ENCODE measurements at places on chromosomes 13 and 19.
A peak's percentile ranks its signal among the peaks of the same experiment; 100 is the strongest.

DNA sequence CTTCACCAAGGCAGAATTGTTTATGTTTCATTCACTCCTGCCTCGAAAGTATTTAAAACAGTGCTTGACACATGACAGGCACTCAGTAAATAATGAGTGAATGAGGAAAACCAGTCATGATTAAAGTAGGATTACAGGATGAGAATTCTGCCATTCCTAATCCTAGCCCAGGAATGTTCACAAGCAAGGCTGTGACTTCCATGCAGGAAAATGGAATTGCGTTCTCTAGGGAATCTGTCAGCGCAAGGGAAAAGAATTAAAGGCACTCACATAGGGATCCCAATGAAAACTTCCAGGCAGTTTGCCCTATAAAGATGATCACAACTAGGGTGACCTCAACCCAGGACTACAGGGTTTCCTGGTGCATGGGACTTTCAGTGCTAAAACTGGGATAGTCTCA lies 143.4 kb downstream of the CYSLTR2 start:
- no peak for DNase-seq

GRCh38 chr13:111292710-111293485 lies 27.5 kb upstream of the TEX29 start:
- DNase-seq, result no peak

GRCh38 chr19:49916839-49917733 lies 11.9 kb upstream of the ATF5 start:
- no peak for DNase-seq

DNA sequence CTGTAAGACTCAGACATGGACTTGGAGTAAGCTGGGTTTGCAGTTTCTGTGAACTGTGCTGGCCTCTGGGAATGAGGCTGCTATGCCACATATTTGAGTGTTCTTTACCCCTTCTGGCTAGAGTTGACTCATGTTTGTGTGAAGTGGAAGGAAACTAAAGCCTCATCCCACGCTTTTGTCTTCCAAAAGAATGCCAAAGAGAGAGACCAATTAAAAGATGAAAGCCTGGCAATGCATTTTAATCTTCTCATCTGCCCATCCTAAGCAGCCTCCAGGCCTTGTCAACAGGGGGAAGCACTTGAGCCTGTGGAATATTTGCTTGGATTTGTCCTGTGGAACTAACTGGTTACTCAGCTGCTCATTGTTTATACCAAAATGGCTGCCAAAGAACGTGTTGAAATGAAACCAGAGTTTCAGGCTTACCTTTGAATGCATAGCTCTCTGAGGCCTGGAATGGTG lies 49.1 kb downstream of the LMO7 start:
- no peak for DNase-seq

GRCh38 chr19:17322854-17323253 lies 11.8 kb downstream of the ANO8 start:
- no peak for DNase-seq

DNA sequence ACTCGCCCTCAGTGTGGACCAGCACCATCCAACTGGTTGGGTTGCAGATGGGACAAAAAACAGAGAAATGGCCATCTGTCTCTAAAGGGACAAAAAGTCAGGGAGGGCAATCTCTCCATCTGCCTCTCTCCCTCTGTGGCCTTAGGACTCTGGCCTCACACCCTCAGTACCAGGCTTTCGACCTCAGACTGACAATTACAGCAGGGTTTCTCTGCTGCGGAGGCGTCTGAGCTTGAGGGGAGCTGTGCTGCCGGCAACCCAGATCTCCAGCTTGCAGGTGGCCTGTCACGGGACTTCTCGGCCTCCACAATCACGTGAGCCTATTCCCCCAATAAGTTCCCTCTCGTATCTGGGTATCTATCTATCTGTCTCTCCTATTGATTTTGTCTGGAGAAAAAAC lies 27.7 kb downstream of the MLLT1 start:
- DNase-seq, result no peak

DNA sequence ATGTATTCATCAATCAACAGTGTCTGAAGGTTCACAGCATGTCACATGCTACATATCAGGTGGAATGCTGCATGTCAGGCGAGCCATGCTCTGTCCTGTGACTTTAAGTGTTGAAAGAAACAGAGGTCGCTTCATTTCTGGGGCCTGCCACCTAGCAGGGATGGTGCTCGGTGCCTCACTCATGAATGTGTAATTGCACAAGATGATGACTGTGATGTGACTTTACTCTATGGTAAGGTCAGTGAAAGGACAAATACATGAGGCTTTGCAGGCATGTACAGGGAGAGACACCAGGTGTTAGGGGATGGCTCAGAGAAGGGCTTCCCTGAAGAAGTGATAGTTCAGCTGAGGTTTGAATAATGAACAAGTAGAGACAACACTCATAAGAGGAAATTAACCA lies 66.7 kb downstream of the FRY start:
- DNase-seq, result no peak

DNA sequence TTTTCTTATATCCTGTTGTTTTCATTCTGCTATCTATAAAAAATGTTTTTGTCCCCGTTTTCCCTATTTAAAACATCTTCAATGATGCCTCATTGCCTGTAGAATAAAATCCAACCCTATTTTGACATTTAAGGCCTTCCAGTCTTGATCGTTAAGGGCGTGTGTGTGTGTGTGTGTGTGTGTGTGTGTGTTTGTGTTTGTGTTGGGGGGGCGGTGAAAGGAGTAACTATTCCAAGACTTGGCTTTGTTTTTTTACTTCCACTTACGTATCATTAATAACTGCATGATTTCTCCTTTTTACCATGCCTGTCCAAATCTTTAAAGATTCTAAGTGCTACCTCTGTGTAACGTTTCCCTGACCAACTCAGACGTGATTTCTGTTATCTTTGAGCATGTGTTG lies 784 bp downstream of the PIBF1 start:
- DNase-seq, result no peak

- no peak for DNase-seq
Measured at GRCh38 chr13:114045113-114045735, 71.3 kb upstream of the C13orf46 start.

DNA sequence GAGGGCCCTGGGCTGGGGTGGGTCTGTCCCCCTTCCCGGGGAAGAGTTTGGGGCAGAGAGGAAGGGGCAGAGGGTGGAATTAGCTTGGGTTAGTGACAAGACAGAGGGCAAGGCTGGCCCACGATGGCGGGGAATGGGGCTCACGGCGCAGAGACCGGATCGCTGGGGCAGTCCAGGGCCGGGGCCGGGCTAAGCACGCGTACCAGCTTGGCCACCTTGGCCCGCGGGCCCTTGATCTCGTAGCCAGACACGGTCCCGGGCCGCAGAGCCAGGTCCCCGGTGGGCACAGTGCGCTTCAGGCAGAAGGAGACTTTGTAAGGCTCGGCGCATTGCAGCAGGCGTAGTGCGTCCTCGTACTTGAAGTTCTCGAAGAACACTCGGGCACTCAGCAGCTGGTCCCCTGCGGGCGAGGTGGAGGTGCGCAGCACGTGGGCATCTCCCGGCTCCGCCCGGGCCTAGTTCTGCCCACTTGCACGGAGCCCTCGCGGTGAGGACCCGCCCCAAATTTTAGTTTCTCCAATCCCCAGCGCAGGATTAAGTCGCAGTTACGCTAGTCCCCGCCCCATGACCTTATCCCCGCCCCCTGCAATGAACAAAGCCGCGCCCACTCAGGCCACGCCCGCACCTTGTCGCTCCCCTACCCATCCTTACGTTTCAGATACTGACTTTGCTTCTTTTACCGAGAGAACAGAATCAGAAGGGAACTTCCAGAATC lies 8.6 kb upstream of the HIPK4 start:
- peak; percentile 40 for DNase-seq

- DNase-seq, result no peak
Measured at GRCh38 chr19:4473763-4474513, 1.8 kb downstream of the HDGFL2 start.

DNA sequence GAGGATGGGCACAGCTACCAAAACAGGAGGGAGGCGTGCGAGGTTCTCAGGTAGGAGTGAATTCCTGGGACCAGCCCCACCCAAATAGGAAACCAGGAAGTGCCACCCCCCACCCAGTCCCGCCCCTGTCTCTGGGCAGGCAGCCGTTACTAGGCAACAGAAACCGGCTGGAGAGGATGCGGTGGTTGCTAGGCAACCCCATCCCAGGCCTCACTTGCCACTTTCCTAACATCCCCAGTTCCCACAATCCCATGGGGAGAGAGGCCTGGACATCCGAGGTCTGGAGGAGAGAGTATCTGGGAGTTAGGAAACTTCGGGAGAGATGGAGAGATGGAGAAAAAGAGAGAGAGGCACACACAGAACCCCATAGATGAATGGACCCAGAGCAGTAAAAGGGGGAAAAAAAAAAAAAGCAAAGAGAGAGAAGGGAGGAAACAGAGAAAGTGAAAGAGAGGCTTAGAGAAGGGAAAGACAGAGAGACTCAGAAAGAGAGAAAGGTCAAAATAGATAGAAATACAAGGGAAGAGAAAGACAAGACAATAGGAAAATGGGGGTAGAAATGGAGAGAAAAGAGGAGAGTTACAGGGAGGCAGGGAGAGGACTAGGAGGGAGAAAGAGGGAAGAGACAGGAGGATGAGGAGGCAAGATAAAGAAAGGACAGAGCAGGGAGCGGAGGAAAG lies 3.8 kb downstream of the GRIK5 start:
- DNase-seq, result no peak

DNA sequence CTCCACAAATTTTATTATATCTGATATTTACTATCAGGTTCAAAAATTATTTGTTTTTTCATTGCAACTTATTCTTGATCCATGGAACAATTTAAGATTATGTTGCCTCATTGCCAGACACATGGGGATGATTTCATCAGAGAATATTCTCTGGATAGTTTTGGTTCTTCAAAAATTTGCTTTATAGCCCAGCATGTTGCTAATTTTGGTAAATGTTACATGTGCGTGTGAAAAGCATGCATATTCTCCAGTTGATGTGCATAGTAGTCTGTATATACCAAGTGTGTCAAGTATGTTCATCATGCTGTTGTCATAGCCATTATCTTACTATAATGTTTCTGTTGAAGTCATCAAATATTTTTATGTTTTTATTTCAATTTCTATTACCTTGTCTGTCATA lies 122.3 kb downstream of the RFC3 start:
- no peak for DNase-seq

- DNase-seq, result no peak
Measured at GRCh38 chr19:5002143-5002542, 33.2 kb downstream of the KDM4B start.

- no peak for DNase-seq
Measured at GRCh38 chr13:20609145-20609544, 42.2 kb downstream of the IFT88 start.

DNA sequence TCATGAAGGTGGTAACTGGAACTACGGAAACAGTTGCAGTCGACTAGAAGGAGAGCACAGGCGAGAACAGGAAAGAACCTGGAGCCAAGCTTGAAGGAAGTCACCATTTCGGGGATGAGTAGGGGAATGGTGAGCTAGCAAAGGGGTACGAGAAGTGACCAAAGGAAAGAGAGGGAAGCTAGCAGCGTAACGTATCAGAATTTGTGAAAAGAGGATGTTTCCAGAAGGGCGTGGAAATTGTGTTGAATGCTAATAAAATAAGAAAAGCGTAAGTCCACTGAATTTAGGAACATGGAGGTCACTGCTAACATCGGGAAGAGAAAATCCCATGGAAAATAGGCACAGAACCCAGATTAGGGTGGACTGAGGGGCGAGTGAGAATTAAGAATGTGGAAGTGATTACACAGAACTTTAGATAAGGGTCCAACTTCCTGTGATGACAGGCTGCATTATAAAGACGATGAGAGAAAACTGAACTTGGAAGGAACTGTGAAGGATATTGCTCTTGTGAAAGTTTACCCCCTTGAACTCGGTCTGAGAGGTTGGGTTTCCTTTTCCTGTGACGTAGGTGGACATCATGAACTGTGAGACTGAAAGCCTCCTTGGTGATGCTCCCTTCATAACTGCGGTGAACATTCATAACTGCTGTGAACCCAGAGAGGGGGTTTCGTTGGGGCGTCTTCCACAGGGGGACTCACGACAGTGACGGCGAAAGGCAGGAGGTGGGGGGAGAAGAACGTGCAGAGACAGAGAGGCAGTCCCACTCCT lies 2.0 kb upstream of the FFAR2 start:
- no peak for DNase-seq

- no peak for DNase-seq
Measured at GRCh38 chr19:29478578-29479565, 46.9 kb upstream of the VSTM2B start.

DNA sequence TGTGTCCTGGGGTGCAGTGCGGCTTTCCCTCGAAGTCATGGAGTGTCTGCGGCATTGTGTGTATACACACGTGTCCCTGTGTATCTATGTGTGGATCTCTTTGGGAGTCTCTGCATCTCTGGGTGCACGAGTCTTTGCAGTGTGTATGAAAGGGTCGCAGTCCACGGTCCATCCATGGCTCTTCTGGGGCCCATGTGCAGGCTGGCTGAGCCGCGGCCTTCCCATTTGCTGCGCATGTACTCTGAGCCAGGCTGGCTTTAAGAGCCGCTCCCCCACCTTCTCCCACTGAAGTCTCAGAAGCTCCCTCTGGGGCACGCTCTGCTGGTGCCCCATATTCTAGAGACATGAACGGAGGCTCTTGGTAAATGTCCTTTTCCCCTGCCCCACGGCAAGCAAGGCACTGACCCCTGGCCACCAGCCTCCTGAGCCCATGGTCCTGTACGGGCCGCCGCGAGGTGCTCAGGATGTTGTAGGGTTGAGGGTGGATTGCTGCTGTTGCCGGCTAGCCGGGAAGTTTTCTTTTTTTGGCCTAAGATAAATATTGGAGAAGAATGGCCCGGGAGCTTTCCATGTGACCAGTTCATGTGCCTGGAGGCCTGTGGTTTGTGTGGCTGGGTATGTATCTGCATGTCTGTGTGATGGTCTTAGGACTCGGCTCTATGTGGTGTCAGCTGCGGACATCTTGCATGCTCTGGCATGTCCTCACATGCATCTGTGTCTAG lies 31.9 kb downstream of the PAK4 start:
- no peak for DNase-seq

- DNase-seq, result no peak
Measured at GRCh38 chr13:106835477-106835876, 267.5 kb upstream of the ARGLU1 start.

- no peak for DNase-seq
Measured at GRCh38 chr13:40031031-40031430, 375.6 kb downstream of the COG6 start.

GRCh38 chr13:113969973-113970611 lies 3.8 kb downstream of the C13orf46 start:
- no peak for DNase-seq

GRCh38 chr13:51067706-51068105 lies 43.4 kb downstream of the C13orf42 start:
- DNase-seq, result no peak

- no peak for DNase-seq
Measured at GRCh38 chr19:18274219-18274780, at the start of gene IQCN. IQCN (minus strand) TSS chr19:18274452; CDS start chr19:18269478, 4,974 bp downstream.

- DNase-seq, result no peak
Measured at GRCh38 chr13:79585033-79585432, 104.1 kb downstream of the NDFIP2 start.

- DNase-seq, result no peak
Measured at GRCh38 chr19:46772170-46773017, 16.0 kb downstream of the SLC1A5 start.

DNA sequence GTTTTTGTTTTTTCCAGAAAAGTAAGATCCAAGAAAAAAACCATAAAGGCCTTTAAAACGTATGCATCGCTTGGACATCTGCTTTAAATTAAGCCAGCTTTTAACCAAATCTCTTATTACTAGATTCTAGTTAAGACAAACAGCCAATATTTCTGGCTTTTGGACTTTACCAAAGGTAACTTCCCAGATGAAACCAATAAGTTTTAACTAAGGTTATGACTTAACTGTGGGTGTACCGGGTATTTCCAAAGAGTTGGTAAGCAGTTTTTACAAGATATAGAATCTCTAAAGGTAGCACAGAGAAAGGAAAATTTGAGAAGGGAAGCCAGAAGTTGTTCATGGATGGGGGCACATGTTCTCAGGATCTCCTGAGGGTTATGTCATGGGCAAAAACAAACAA lies 34.0 kb downstream of the CEACAM1 start:
- DNase-seq, result no peak
